NCI-H1436 treated with DMSO at 0.1 percent for 48 hours (cell line): ENCODE measurements at places on chromosomes 13 and 19.

DNA sequence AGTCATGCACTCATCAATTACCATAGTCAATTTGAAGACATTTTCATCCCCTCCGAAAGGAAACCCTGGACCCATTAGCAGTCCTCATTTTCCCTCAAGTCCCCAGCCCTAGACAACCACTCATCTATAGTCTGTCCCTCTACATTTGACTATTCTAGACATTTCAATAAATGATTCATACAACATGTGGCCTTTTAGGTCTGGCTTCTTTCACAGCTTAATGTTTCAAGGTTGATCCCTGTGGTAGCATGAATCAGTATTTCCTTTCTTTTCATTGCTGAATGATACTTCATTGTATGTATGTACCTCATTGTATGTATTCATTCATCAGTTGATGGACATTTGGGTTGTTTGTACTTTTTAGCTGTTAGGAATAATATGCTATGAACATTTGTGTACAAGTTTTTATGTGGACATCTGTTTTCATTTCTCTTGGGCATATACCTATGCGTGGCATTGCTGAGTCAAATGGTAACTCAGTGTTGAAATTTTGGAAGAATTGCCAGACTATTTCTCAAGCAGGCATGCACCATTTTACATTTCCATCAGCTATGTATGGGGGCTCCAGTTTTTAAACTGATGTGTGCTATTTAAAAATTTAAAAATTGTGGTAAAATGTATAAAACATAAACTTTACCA is 18.4 kb downstream of the SPATA13 start:
- DNase-seq, result no peak

- no peak for DNase-seq
Observed at GRCh38 chr13:47826471-47826870, 174.6 kb downstream of the SUCLA2 start.

GRCh38 chr19:45905011-45905410 is 2.6 kb upstream of the MYPOP start:
- DNase-seq, result no peak

GRCh38 chr19:4969292-4969771 is 419 bp downstream of the KDM4B start:
- DNase-seq, result no peak

DNA sequence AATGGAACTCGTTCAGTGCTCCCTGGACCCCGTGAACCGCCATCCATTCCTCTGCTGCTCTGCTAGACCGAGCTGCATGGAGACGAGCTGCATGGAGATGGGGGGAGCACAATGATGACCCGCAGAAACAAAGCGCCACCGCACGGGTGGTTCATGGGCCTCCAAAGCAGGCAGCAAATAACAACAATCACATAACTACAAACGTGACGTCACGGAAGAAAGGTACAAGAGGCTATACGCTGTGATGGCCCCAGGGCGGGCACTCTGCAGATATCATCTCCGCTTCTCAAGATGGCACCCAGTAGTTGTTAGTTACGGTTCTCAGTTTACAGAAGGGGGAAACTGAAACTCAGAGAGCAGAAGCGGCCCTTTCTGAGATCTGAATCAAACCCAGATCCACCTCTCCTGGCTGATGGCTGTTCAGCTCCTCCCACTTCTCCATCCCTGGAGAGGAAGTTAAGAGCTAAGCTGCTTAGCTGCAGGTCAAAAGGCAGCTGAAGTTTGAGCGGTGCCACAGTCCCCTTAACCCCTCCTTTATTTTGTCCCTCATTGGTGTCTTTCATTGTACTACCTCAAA is 1.7 kb downstream of the ATP13A1 start:
- no peak for DNase-seq

DNA sequence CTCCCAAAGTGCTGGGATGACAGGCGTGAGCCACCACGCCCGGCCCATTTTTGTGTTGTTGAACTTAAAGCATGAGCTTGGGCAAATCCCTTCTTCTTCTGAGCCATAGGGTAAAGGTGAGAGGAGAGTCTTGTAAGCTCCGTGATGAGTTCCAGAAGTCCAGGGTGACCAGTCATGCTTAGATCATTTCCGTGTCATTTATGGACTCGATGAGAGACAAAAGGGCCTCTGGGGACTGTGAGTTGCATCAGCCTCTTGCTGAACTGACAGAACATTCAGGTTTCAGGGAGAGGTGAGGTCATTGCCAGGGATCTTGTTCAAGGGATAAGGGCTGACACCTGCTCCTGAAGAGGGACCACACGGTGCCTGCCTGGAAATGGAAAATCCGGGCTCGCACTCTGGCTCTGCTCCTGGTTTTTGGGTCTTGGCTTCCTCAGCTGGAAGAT is 53.6 kb downstream of the GADD45B start:
- DNase-seq, result no peak

DNA sequence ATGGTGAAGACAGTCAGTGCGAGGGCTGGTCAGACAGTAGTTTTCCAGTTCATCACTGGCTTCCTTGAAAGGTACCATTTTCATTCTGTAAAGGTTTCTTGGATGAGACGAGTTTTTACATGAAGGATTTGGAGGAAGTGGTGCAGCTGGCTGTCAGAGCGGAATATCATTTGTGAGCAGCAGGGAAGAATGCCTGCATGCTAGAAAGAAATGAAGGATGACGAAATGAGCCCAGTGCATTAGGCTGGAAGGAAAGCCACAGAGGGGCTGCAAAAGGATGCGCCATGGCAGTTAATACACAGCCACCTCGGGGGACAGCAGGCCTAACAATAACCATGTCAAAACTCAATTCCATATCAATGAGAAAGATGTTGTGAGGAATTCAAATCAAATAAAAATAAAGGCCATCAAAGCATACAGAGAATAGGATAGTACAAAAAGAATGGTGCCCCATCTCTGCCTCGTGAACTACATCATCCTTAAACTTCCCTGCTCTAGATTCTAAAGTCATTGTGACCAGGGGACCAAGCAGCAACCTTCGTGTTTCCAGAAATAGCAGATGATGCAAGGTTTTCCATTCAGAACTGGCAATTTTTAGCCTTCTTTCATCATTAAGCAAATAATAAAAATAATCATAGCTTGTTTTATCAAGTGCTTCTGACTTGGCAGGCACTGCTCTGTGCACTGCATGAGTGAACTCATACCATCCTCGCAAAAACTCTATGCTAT is 504.2 kb downstream of the RFC3 start:
- DNase-seq, result no peak

- DNase-seq, result no peak
Observed at GRCh38 chr13:106500445-106500844, 35.0 kb downstream of the EFNB2 start.

- DNase-seq, result no peak
Observed at GRCh38 chr19:3458229-3459088, 21.9 kb downstream of the SMIM24 start.

DNA sequence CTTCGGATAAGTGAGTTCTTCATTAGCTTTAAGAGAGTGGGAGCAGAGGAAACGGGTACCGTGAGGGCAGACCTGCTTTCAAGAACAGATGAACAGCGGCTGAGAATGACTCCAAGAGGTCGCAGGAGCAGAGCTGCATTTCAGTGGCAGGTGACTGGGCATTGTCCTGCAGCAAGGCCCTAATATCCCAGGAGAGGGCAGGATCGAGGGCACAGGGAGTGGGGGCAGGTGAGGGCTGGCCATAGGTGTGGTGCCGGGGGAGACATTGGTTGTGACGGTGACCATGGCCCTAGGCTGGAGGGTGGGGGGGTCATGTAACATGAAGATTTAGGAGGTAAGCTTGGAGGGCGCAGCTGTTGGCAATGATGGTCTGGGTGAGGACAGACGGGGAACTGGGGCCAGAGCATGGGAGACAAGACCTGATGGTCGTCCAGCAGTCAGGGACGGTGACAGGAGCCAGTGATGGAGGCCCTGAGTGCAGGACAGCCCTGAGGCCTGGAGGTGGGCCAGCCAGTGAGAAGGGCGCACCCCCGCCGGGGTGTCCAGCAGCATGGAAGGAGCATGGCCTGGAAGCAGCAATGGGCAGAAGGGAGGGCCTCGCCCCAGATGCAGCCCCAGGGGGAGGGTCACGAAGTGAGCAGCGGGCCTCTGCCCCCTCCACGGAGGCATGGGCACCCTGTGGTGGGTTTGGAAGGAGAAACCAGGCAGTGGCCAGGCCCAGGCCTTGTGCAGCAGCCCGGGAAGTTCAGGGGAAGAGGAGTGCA is 29.2 kb upstream of the LAMP1 start:
- DNase-seq, result no peak

GRCh38 chr19:57867868-57868492 is 18.3 kb downstream of the ZNF587 start:
- no peak for DNase-seq

GRCh38 chr13:30963791-30964190 is 31.3 kb downstream of the TEX26 start:
- DNase-seq, result no peak

DNA sequence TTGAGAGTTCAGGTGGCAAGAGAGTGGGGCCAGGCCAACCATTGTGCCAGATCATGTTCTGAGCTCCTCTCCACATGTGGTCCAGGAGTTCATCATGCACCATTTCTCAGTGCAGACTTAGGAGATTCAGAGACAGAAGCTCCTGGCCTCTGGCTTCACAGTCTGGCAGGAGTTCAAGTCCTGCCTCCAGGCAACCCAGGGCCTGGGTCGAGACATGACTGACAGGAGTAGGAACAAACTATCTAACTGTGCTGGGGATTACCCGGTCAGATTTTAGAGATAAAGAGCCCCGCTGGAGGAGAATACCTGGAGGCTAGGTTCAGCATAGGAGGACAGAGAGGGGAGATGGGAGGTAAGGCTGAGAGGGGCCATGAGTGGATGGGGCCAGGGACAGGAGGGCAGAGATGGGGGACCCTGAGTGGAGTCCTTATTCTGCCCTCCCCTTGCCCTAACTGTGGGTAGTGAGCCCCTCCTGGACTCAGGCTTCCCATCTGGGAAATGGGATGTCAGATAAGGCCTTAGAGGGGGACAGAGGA is 906 bp upstream of the CYP4F11 start:
- DNase-seq, result no peak

GRCh38 chr19:35461060-35461459 is 13.0 kb downstream of the FFAR2 start:
- DNase-seq, result no peak

GRCh38 chr13:39311619-39312018 is 273.4 kb downstream of the NHLRC3 start:
- no peak for DNase-seq

GRCh38 chr13:75908141-75908540 is 272.0 kb downstream of the LMO7 start:
- no peak for DNase-seq
